ENCODE measurements at places on chromosomes 5 and 9.

GRCh38 chr5:107293541-107294210 lies 377.1 kb downstream of the EFNA5 start:
- DNase-seq: no peak

GRCh38 chr9:123960965-123961364 lies 31.0 kb upstream of the DENND1A start:
- no peak for DNase-seq

DNA sequence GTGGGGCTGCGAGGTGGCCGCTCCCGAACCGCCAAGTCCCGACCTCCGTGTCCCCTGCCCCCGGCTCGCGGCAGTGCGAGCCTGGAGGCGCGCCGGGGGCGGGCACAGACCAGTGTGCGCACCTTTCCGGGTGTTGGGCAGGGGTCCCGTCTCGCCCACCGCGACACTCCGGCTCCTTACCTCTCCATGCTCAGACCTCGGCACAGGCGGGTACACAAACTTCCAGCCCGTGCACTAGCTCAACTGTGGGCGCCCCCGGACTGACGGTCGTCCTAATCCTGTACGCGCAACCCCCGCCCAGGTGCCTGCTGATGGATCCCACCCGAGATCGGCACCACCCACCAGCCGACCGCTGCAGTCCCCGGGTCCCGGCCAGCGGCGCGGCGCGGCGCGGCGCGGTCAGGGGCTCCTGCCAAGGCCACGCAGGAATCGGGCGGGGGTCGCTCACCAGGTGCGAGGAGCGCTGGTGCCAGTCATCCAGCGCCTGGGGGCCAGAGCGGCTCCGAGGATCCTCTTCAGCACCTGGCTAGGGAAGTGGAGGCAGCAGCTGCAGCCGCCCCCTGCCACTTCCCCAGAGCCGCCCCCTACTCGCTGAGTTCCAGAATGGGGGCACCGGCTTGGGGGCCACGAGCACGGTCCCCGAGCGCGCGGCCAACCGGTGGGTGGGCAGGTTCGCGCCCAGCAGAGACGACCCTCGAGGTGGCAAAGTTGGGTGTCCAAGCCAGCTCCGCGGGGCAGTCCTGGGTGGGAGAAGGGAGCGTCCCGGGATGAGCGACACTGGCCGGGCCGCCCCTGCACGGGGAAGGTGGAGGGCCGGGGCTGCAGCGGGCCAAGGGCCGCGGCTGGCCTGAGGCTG lies 511 bp downstream of the SEMA5A start:
- DNase-seq: no peak

- DNase-seq: no peak
Observed at GRCh38 chr5:72630081-72630480, 122.9 kb upstream of the ZNF366 start.

GRCh38 chr5:105150323-105150722 lies 1587.7 kb upstream of the NUDT12 start:
- DNase-seq: no peak

DNA sequence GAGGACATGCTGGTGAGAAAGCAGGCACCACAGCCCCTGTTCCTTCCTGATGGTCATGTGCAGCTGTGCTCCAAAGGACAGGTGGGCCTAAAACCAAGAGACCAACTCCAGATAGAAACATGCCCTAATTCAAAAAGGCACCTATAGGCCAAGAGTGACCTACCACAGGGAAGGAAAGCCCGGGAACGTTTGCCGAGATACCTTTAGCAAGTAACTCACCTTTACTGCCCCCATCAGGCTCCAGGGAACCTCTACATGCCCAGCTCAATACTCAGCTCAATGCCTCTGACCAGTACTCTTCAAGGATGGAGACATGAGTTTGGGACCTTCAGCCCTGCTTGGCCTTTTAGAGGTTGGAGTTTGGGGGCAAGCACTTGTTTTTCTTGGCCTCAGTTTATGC lies 172.8 kb upstream of the FSTL4 start:
- no peak for DNase-seq

DNA sequence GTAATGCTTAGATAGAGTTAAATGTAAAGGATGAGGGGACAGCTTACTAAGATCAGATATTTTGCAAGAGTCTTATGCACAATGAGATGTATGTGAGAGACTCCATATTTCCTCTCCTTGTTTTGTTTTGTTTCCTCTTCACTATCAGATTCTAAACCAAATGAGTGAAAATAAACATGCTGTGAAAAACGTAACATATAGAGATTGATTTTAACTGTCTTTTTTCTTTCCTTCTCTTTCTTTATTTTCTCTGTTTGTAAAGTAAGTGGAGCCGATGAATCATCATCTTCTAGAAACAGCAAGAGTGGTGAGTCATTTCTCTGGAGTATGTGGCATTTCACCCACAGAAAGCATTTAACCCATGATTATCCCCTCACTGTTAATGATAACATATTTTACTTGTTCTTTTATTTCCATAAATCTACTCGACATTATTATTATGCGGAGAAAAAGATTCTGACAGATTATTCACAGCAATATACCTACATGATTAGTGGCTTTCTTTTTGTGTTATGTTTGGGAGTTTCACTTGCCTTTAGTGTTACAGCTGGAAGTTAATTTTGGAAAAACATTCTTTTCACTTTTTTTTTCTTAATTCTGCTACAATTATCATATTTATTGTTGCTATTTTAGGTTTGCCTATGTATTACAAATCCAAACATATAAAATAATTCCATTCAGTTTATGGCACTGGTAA lies 2.1 kb upstream of the ANXA1 start:
- DNase-seq: no peak

GRCh38 chr5:150653145-150653761 lies 7.8 kb upstream of the MYOZ3 start:
- no peak for DNase-seq

DNA sequence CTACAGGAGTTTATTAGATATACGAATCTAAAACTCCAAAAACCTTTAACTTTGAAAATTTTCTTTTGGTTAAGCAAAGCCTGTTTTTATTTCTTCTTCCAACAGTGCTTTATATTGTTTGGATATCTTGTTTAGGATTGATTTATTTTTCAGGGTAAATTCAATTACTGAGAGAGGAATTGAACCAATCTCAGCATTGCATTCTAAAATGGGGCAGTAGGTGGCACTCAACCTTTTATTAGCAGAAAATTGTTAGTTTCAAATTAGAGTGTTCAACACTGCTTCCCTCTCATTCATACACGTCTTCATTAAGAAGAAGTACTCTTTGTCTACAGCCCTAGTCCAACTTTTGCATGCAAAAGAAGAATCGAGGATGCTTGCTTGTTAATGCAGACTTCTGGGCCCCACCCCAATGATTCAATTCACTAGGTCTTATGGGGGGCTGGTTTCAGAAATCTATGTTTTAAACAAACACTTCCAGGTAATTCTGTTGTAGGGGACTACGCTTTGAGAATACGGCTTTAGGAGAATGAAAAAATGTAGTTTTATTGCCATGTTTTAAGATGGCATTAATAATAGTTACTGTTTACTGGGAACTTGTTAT lies 26.6 kb downstream of the MRPL22 start:
- DNase-seq: no peak

DNA sequence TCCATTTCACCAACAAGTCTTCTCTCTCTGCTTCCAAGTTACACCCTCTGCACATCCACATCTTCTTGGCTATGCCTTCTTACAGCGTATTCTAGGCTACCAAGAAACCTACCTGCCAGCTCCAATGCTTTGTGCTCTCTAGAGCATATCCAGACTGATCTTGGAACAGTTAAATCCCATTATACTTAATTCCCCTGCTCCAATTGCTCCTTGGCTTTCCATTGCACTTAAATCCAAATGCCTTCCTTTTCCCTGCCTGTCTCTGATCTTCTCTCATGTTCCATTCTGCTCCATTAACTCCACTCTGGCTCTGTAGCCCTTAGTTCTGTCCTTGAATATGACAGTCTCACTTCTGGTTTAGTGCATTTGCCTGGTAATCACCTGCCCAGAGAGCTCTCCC lies 322.4 kb downstream of the LRRC70 start:
- DNase-seq: no peak

- DNase-seq: no peak
Observed at GRCh38 chr9:34654323-34655051, 2.5 kb downstream of the IL11RA start.

DNA sequence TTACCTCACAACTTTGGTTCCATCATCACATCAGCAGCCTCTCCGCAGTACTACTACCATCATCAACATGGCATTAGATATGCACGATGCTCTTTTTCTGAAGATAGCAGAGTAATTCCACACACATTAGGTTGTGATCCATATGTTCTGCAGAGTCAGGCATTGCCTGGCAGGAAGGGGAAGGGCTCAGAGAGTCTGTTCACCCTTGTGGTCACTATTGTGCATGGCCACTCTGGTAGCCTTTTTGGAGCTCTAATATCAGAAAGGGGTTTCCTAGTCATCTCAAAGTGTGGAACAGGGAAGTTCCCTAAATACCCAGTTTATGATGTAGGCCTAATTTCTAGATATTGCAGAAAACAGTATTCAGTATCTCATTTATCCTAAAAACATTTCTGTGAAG lies 373.6 kb downstream of the BNC2 start:
- no peak for DNase-seq

GRCh38 chr5:57665146-57665936 lies 182.7 kb upstream of the ACTBL2 start:
- no peak for DNase-seq

- no peak for DNase-seq
Observed at GRCh38 chr9:130239363-130239695, 26.2 kb upstream of the HMCN2 start.

Measured in activated CD4-positive, alpha-beta T cell treated with anti-CD3 and anti-CD28 coated beads for 4 hours (primary cell).